Coronary artery (tissue), 2 donors: ENCODE measurements at places on chromosomes 12 and 14.

DNA sequence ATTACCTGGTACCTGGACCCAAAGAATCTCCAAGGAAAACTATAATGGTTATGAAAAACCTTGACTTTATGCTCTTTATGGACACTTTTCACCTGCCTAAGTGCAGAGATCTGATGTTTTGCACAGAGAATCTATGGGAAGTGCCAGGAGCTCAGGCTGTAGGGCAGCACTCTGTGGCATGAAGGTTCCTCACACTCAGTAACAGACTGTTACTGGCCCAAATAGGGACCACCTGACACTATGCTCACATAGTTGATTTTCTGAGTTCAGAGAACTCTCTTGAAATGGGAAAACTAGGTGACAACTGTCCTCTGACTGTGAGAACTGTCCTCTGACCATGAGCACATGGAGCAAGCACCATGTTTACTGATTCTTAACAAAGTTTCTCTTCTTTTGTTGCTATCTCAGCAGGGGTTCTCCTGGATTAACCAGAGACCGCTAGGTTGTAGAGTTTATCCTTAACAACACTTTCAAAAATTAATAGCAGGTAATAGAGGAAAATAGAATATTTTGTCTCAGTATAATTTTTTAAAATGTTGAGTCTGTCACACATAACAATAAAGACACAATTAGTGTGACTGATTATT, 101.6 kb downstream of the STXBP6 start:
- DNase-seq, result no peak

DNA sequence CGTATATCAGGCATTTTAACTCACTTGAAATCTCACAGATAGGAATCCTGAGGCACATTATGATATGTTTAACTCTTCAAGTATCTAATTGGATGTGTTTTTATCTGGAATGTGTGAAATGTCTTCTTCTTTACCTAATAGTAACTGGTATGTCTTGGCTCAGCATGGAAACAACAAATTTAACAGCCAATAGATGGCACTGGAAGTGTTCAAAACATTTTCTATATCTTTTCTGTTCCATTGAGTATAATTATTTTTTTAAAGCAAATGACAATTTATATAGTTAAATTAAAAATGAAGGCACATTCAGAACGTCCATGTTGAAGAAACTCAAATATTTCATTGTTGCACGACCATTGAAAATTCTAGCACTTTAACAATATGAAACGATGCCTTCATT, 164.6 kb upstream of the SLC16A7 start:
- no peak for DNase-seq

- DNase-seq, result no peak
Observed at GRCh38 chr12:113171543-113171942, 13.7 kb downstream of the DDX54 start.

DNA sequence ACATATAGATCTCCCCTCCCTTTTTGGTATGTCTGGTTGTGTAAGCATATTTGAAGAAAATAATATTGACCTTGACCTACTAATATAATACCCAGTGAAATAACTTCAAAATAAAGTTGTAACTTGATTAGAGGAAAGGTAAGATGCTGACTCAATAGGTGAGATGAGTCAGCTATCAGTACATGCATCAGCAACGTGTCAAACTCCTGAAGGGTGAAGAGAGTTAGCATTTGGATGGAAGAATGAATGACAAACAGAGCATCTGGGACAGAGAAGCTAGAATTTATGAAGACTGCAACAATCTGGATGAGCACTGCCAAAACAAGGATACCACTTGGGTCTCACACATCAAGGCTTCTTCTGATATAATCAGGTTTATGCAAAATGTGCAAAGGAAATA, 74.9 kb downstream of the PPP2R5E start:
- no peak for DNase-seq

GRCh38 chr12:67045650-67046049, 223.5 kb upstream of the CAND1 start:
- DNase-seq, result no peak

DNA sequence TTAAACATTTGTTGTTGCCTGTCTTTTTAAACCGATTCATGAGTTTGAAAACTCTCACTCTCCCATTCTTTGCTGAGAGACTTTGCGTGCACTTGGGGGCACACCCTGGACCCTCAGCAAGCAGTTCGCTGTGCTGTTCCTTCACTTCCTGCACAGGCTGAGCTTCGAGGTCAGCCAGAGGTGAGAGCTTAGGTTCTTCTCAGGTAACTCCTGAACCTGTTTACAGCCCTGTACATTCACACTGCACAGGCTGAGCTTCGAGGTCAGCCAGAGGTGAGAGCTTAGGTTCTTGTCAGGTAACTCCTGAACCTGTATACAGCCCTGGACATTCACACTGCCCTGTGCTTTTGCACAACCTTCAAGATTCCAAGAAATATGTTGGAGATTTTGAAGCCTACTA, 9.8 kb upstream of the CLECL1 start:
- no peak for DNase-seq

DNA sequence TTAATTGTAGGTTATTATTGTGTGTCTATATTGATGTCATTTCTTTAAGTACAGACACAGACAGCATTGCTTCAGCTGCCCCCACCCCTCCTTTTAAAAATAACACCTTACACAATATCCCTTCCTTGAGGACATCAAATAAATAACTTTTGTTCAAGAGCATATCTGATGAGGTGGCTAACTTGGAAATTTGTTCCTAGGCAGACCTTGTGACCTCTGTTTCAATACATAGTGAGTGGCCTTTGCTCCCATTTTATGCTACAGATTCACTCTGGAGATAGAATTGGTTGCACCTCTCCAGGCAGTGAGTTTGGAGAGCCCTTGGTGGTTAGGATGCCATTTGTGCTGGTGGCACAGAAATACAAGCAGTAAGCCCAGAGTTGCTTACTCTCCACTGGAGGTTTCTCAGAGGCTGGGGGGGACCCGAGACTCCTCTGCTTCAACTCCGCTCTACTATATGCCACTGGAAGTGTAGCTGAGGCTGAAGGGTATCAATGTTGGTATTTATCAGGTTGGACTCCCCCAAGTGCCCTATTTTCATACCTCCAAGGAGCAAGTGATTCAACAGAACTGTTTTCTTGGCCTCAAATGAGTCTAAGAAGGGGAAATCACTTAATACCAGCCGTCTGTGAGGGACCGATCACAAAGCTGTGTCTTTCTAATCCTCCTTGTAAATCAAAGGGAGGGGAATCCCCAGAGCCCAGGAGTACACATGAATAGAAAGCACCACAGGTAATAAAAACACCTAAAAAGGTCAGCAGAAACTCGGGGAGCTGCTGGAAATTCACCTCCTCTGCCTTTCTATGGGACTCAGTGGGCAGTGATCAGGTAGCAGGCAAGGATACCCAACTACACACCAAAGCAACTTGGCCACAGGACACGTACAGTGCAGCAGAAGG, 463.1 kb downstream of the RAD51B start:
- no peak for DNase-seq

GRCh38 chr14:20697273-20698017, 8.9 kb downstream of the ANG start:
- no peak for DNase-seq
